ENCODE measurements at places on chromosomes 12 and 14.

GRCh38 chr14:76773188-76773885, 12.1 kb downstream of the VASH1 start:
- no peak for DNase-seq

DNA sequence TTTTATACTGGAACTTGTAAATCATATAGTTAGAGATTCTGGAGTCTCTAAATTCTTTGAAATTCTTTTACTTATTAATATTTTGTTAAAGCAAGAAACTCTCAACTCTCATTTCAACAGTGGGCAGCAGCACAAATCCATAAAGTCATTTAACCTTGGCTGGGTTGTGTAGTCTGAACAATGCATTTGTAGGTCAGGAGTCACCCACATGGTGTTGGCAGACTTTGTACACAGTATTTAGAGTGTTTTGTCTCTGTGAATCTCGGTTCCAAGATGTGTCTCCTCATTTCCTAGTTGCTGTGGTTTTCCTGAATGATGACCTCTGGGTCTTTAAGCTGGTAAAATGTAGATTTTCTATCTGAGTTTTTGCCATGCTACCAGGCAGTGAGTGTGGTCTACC, 20.8 kb upstream of the STRAP start:
- no peak for DNase-seq

DNA sequence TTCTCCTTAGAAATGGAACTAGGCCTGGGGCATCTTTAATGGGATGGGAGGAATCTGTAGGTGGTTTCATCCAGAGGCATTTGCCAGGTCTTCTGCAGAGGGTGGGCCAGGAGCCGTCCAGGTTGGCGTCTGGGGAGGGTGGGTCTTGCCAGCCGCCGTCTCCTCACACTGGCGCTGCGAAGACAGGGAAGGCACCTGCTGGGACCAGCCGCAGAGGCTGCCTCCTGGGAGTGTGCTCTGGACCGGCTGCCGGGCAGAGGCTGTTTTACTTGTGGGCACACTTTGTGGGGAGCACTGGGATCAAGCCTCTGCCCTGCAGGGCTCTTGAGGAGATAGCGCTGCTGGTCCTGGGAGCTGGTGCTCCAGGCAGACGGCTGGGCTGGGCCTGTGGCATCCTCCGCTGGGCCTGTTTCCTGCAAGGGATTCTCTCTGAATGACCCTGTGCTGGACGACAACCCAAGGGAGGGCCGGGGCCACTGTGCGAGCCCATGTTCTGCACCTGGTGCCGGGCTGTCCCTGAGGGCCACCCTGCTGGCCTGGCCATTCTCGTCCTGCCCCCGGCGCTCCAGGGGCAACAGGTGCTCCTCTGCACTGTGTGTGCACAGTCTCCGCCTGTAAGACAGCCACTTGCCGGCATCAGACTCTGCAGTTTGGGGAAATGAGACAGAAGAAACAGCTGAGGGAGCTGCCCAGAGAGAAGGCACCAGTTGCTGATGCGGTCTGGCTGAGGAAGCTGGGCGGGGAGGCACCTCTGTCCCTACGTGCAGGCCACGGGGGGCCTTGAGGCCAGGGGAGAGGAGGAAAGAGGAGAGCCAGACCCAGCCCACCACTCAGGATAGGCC, 10.0 kb upstream of the TEX22 start:
- DNase-seq: no peak

DNA sequence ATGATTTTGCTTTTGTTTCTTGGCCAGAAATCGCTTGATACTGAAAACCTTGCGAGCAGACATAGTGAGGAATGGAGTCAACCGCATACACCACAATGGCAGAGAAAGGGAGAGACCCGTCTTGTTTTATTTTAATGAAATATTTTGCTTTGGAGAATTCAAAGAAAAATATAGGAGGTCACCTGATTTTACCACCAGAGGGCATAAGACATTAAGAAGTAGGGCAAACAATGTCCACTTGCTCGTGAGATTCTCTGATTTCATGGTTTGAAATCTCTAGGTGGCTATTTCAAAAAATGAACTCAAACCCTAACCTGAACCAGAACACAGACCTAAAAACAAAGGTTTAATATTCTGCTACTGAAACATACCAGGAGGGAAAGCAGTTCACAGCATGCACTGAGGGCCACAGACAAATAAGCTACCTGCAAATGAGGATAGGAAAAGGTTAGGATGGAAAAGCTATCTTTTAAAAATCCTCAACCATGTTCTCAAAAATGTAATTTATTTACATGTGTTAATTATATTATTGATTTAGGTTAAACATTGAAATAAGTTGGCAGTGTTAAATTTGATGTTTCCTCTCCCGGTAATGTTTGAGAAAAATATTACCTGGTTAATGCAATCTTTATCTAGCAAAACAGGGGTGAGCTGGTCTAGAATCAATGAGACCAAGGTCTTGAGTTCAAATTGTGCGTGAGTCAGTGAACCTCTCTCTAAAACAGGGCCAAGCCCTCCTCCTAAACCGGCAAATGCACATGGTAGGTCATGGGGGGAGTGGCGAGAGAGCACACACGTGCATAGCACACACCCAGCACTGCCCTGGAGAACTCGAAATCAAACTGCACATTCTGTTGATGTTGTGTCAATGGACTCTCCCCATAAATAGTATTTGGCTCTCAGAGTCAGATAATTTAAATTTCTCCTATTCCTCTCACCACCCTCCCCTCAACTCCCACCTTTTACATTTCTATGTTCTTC, 12.5 kb downstream of the IFNG-AS1 start:
- DNase-seq: no peak

DNA sequence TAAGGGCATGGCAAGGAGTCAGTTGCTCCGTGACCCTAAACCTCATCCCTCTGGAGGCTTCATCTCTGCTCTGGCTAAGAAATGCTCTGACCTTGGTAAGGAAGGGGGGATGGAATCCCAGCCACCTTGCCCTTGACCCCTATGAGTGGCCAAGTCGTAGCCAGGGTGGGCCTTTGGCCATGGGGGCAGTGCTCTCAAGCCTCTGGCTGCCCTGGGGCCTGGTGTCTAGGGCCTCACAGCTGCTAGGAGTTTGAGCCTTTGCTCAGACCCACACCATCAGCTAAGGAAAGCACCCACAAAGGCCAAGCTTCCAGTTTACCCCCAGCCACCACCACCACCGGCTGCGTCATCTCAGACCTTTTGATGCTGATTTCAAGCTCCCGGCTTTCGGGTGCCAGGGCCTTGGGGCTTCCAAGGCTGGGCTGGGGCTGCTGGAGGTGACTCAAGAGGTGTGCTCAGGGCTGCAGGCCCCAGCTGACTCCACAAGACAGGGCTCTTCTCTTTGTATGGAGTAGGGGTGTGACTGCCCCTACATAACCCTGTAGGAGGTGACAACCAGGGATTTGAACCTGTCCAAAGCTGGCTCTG, 3.7 kb downstream of the ASB2 start:
- DNase-seq: no peak

Measured in stimulated activated CD8-positive, alpha-beta memory T cell treated with anti-CD3 and anti-CD28 coated beads, Interleukin-4, amount 100 ng/mL, for 1 hour (primary cell).